ENCODE measurements at places on chromosomes 5 and 9.

DNA sequence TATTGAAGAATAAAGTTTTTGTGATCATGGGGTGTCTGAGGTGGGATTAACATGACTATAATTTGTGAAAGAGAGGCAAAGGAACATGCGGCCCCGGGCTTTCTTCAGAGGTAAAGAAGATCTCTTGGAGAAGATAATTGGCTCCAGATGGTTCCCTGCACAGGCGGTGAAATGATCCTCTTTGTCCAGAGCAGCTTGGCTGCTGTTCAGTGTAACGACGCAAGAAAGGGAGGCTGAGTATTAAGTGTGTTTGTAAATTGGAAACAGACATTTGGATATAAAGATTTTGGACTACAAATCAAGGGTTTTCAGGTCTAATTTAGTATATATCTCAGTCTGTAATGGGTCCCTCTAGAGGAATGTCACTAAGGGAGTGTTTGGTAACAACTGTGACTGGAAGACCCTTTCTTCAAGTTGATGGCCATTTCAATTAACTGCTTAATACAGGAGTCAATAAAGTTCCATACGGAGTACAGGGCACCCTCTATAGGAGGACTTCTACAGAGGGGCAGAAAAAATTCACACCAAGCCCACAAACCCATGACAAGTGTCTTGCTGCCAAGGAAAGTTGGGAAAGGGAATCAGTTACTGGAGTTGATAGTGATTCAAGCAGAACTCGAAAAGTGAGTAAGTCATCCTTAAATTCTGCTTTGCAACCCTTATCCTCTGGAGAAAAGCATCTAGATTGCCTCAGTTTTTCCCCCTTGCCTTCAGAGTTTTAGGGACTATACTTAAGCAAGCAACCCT is 4.1 kb downstream of the EQTN start:
- no peak for DNase-seq

DNA sequence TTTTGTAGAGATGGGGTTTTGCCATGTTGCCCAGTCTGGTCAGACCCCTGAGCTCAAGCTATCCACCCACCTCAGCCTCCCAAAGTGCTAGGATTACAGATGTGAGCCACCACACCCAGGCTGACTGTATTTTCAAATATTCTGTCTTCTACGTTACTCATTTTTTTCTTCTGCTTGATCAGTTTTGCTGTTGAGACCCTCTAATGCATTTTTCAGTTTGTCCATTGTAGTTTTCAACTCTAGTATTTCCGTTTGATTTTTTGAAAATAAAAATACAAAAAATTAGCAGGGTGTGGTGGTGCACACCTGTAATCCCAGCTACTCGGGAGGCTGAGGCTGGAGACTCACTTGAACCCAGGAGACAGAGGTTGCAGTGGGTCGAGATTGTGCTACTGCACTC is 10.5 kb upstream of the LRRC70 start:
- no peak for DNase-seq

- no peak for DNase-seq
Observed at GRCh38 chr9:84478996-84479395, 138.4 kb upstream of the SLC28A3 start.

GRCh38 chr9:87710443-87710842 is 15.5 kb upstream of the CTSL start:
- no peak for DNase-seq

GRCh38 chr9:79962836-79963235 is 391.1 kb downstream of the TLE4 start:
- DNase-seq: no peak

- DNase-seq: no peak
Observed at GRCh38 chr5:156981481-156981880, 18.5 kb upstream of the TIMD4 start.

DNA sequence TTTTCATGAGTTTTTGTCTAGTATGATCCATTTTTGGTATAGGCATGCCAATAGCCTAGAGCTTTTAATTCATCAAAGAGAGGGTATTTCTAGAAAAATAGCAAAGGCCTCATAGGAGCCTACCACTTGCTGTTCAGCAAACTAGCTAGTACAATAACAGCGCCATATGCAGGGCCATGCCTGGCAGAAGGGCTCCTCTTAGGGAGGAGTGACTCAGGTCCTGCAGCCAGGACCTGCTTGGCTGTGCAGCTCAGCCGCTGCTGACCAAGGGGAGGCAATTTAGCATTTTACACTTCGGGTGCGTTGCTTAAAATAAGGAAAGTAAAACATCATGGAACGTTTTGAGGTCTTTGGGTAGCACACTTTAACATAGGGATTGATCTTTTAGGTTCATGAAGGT is 100.6 kb downstream of the TRIO start:
- DNase-seq: no peak

GRCh38 chr9:6552498-6553121 is 92.9 kb downstream of the GLDC start:
- DNase-seq: no peak

GRCh38 chr5:8663374-8663773 is 794.4 kb downstream of the MTRR start:
- no peak for DNase-seq

GRCh38 chr5:41404757-41405156 is 105.6 kb downstream of the PLCXD3 start:
- DNase-seq: no peak

DNA sequence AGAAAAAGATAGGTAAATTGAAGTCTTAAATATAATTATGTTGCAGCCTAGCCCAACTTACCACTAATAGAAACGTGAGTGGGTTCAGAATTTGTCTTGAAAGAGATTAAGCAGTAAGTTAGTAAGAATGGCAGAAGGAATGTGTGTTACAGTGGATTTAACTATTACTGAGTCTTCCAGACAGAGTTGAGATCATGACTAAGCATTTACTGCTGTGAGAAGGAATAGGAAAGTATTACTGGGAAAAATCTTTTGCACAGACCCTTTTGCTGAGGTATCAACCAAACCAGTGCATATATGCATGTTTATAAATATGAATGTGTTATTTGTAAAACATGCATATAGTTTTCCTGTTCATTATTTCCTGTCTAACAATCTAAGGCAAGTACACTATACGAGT is 112.8 kb upstream of the EFNA5 start:
- no peak for DNase-seq

GRCh38 chr9:38626006-38626405 is 5.6 kb upstream of the ANKRD18A start:
- DNase-seq: no peak

DNA sequence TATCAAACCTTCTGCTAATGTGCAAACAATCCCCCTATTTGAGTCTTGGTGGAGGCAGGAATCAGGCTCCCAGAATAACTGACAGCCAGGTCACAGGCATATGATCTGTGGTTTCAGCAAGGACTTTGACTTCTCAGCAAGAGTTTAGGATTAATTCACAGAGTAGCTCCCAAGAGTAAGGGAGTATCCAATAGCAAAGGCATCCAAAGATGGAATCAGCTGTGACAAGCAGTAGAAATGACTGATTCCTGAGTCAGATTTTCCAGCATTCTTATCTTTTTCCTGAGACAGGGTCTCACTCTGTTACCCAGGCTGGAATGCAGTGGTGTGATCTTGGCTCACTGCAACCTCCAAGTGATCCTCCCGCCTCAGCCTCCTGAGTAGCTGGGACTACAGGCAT is 108.3 kb downstream of the EPB41L4A start:
- DNase-seq: no peak

- DNase-seq: no peak
Observed at GRCh38 chr9:129291041-129291501, 113.0 kb upstream of the IER5L start.

GRCh38 chr5:125120012-125120411 is 373.6 kb upstream of the ZNF608 start:
- no peak for DNase-seq

DNA sequence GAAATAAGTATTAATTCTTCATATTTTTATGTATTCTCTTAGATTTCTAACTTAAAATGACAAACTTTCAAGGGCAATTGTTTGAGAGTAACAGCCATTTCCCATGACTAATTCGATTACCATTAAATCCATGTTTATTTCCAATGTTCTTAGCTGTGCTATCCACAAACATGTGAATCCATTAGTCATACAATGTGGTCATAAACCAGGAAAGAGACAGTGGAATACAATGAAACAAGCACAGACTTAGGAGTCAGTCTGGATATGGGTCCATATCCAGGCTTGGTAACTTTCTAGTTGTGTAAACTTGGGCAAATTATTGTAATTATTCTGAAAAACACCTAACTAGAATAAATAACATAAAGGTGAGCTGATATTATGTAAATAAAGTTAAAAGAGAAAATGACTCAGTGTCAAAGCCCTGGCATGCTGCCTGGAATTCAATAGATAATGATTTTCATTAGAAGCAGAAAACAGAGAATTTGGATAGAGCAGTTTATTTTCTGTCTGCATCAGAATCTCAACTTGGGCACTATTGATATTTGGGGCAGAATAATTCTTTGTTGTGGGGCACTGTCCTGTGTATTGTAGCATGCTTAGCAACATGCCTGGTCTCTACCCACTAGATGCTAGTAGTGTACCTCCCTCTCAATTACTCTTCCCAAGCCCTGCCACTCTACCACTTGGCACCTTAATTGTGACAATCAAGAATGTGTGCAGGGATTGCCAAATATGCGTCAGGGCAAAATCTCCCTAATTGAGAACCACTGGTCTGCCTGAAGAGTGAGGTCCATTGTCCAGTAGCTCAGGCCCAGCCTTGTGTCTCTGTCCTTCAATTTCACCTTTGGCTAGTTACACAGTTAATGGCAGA is 44.7 kb upstream of the SLC27A6 start:
- DNase-seq: no peak

DNA sequence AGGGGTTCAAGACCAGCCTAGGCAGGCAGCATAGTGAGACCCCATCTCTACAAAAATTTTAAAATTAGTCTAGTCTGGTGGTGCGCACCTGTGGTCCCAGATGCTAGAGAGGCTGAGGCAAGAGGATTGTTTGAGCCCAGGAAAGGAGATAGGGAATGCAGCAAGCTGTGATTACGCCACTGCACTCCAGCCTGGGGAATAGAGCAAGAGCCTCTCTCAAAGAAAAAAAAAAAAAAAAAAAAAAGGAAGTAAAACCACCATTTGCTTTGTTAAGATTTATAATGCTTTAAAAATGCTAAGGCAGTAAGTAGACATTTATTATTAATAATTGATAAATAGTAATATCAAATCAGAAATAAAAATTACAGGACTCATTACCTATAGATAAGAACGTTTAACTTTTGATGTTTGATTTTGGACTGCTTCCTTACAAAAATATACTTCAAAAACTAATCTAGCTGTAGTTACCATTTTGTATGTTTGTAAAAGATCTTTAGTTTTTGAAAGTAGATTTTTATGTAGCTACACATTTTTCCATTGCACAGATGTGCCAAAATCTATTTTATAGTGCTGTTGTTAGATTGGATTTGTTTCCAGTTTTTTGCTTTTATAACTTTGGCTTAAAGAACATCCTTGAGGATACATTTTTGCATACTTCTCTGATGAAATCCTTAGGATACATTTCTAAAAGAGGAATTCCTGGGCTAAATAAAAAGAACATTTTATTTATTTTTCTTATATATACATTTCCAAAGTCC is 86.4 kb downstream of the INIP start:
- no peak for DNase-seq

- no peak for DNase-seq
Observed at GRCh38 chr9:27726244-27727081, 153.2 kb upstream of the C9orf72 start.

- no peak for DNase-seq
Observed at GRCh38 chr5:157269761-157270272, 3.9 kb downstream of the CYFIP2 start.

DNA sequence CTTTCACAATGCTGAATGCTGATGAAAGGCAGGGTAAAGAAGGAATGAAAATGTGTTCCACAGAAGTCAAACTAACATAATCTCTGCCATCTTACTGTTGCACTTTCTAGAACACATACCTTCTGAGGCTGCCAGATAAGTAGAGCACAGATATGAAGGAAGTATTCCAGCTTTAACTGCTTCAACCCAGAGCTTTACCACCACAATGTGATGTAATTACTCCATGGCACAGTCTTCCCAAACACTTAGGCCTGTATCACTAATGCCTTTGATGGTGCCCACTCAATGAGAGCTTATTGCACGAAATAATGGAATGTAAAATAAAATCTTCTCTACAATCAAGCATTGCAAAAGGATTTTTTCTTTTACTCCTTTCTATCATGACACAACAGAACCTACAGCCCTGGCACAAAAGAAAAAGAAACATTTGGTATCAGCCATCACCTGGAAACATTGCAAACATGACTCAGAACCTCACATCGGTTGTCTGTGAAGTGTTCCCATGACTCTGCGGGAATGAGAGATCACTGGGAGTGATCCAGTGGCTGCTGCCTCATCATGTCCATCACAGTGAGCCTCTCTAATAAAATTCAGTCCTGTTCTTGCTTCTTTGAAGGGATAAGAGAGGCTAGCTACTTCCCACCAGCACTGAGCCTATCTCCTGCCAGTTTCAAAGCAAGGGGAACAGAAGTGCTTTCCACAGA is 385.8 kb downstream of the EFNA5 start:
- DNase-seq: no peak

DNA sequence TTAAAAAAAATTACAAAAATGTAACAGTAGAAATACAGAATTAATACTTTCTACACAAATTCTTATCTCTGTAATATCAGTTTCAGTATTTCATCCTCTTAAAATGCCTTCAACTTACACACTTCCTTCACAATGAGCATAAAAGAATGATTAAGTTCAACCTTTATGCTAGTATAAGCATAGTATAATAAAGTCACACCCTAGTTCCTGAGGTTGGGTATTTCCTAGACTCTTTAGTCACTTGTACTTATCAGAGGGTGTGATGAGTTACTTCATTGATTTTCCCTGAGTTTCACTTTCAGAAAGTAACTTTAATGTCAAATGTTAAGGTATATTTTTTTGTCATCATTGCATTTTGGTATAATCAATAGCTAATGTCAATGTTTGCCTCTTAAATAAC is 302.4 kb downstream of the PDE4D start:
- DNase-seq: no peak

DNA sequence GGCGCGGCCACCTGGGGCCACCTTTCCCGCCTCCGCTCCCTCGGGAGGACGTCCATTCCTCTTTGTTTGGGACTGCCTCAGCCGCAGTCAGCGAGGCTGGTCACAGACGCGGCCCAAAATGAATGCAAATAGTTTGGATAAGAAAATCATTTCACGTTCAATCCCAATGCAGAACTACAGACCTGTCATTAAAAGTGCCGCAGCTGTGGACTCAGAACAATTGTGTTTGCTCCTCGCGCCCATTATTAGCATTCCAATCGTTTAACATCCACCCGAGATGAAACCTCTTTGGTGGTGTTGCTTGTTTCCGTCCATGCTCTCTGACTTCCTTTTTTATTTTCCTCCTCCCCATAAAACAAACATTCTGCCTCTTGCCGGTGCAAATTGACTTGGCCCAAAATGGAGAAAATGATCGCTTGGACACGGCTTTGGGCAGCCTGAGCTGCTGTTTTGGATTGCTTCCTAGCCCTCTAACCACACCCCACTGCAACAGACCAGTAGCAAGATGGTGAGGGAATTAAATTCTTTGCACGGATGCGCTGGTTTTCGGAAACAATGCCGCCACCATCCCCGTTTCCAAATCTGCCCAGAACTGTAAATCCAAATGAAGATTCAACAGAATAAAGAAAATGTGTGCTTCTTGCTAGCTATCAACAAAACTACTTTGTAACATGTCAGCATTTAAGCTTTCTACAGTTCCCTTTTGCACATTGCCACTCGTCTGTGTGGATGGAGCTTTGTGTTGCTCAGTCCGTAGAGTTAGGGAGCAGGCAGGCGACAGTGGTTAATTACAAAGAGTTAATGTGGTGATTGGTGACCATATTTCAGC is 784 bp downstream of the NLN start:
- DNase-seq: no peak

Data from stimulated activated CD8-positive, alpha-beta memory T cell treated with anti-CD3 and anti-CD28 coated beads, Interleukin-15, amount 100 ng/mL, for 1 hour (primary cell).